SJCRH30 (cell line): ENCODE measurements at places on chromosomes 7 and 10. TPM values are rescaled to one million over a fixed set of nuclear protein-coding genes. Genes with fewer than 3 reads are reported as not detected.

Gene ARHGAP22
- total RNA-seq: not detected in 2 replicates

- no peaks in the 10 kb centered on the region for H3K27me3 ChIP-seq
- peak; percentile 100 for DNase-seq
- H3K4me1 ChIP-seq: peaks cover 18% of the 10 kb centered on the region
- H3K4me3 ChIP-seq: peak overlapping the region; percentile 83
- H3K27ac ChIP-seq: peak overlapping the region; percentile 99
These were observed 2.0 kb upstream of the LZTS2 start for GRCh38 chr10:100997360-100998182.

DNA sequence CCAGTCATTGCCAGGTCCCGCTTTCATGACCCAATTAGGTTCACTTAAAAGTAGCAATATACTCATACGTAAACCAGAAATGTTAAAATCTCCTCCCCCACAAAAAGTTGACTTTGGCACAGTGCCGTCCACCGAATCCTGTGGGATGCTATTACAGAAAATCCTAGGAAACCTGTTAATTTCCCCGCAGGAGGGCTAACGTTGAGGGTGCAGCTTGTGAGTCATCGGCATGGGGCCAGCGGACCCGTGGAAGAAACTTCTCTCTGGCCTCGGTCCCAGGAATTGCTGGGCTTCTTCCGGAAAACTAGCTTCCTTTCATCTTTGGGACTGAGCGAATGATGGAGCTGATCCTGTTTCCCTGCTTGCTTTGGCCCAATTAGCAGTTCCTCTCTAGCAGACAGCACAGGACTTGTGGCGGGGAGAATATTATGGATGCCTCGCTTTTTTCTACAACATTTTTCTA is 13.5 kb downstream of the CRYGN start:
- peak; percentile 90 for DNase-seq
- no peak overlapping the region for H3K4me3 ChIP-seq
- H3K27ac ChIP-seq: no peak overlapping the region
- H3K36me3 ChIP-seq: no peaks in the 10 kb centered on the region

DNA sequence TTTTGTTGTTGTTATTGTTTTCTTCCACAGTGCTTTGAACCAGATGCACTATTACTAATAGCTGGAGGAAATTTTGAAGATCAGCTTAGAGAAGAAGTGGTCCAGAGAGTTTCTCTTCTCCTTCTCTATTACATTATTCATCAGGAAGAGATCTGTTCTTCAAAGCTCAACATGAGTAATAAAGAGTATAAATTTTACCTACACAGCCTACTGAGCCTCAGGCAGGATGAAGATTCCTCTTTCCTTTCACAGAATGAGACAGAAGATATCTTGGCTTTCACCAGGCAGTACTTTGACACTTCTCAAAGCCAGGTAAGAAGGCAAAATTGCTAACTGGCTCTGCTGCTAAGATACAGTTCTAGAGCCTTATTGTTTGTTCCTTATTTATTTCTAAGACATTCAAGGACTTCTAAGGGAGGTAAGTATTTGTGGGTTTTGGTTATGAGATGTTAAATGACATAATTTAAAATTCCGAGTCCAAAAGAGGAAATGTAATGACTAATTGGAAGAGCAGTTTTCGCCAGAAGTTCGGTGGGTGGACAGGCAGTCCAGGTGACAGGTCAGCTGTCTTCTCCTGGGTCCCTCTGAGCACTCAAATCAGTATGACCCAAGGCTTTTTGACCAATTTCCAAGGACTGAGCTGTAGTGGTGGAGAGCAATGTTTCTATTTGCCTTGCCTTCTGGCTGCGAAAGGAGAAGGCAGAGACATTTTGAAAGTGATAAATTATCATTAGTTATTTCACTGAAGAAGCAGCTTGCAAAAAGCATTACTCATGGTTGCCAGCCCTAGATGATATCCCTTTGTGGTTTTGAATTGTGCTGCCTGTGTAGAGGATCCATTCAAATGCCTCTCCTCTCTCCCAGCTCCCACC is 10.1 kb downstream of the SLC39A12 start:
- H3K4me3 ChIP-seq: no peak overlapping the region
- H3K36me3 ChIP-seq: no peaks in the 10 kb centered on the region
- no peaks in the 10 kb centered on the region for H3K4me1 ChIP-seq
- no peak overlapping the region for H3K27ac ChIP-seq

- no peak overlapping the region for H3K4me3 ChIP-seq
- no peaks in the 10 kb centered on the region for H3K27me3 ChIP-seq
- no peaks in the 10 kb centered on the region for H3K36me3 ChIP-seq
- DNase-seq: no peak
These were observed 97.9 kb downstream of the LHPP start for GRCh38 chr10:124559372-124560132.

DNA sequence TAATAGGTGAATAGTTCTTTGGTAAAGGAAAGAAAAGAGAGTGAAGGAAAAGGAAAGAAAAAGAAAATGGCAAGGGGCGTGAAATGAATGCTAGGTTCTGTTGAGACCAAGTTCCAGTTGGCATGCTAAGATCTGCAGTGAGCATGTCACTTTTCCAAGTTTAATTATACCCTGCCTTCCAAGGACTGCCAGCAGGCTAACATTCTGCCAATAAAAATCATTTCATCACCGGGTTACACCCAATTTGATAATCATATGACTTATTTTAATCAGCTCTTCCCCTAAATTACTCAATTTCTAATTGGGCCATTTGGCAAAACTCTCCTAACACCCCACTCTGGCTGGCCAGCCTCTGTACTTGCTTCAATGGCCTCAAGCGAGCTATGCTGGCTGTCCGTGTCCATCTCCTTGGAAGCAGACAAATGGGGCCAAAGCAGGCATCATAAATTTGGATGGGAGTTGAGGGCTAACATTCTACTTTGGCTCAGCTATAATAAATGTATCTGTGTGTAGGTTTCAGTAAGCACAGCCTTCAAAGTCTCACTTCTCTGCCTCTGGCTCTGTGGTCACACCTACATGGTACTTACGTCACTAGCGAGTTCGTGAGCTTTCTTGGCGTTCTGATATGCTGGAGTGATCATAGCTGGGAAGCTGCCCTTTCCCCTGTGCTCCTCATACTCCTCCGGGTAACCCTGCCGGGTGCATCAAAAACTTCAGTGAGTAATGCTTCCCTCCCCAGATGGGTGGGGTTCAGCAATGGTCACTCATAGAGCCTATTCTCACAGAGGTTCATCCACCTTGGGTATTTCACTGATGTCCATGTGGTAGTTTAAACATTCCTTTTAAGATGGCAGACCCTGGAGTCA is 17.3 kb downstream of the NRAP start:
- 0 out of 2 replicates have a peak, but pooled peaks cover 6% of the 10 kb centered on the region for H3K27me3 ChIP-seq
- no peak for DNase-seq
- H3K4me1 ChIP-seq: peaks cover 11% of the 10 kb centered on the region

GRCh38 chr10:8584666-8585065 is 530.2 kb downstream of the GATA3 start:
- DNase-seq: no peak
- H3K36me3 ChIP-seq: no peaks in the 10 kb centered on the region
- no peak overlapping the region for H3K4me3 ChIP-seq
- no peak overlapping the region for H3K27ac ChIP-seq
